ENCODE measurements at places on chromosomes 1 and 21.
A peak's percentile ranks its signal among the peaks of the same experiment; 100 is the strongest.

GRCh38 chr1:17745479-17745955, 9.6 kb upstream of the ACTL8 start:
- no peak for DNase-seq

DNA sequence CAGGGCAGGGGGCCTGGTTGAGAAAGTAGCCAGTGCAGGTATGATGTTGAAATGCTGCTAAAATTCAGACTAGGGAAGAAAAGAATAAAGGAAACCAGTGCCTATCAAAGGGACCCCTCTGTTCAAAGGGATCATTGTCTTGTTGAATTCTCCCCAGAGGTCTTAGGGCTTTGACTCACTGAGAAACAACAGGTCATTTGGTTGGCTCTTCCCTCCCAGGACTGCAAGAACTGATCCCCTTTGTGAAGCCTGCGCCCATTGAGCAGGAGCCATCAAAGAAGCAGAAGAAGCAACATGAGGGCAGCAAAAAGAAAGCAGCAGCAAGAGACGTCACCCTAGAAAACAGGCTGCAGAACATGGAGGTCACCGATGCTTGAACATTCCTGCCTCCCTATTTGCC, 11.8 kb upstream of the CELSR2 start:
- DNase-seq, result no peak

DNA sequence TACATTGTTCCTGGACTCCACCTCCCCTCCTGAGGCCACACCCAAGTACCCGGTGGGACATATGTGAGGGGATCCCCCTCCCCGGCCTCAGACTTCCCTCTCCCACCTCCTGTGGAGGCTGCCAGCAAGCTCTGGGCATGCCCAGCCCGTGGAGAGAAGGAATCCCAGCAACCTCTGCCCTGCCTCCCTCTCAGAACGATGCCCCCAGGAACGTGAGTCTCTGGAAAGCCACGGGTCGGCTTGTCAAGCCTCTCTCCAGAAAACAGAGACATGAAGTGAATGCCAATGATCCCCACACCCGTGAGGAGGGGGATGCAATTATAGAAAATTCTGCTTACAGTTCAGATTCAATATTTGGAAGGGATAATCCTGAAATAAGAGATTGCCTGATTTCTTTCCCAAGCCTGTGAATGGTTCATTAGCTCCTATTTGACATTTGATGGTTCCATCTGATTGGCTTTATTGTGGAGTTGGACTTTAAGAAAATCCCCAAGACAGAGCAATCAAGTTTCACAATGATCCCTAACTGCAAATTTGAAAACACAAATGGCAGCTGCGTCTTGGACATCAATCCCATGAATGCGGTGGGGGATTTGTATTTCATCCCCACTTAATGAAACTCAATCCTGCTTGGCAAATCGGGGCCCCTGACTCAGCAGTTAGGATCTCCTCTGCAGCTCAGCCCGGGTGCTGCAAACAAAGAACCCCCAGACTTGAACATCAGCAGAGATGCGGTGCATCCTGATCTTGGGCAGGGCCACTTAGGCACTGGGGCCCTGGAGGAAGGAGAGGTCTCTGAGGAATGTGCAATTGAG, 9.1 kb upstream of the GUCA2B start:
- no peak for DNase-seq

- DNase-seq, result no peak
Observed at GRCh38 chr21:42638266-42638863, 15.1 kb upstream of the PDE9A start.

DNA sequence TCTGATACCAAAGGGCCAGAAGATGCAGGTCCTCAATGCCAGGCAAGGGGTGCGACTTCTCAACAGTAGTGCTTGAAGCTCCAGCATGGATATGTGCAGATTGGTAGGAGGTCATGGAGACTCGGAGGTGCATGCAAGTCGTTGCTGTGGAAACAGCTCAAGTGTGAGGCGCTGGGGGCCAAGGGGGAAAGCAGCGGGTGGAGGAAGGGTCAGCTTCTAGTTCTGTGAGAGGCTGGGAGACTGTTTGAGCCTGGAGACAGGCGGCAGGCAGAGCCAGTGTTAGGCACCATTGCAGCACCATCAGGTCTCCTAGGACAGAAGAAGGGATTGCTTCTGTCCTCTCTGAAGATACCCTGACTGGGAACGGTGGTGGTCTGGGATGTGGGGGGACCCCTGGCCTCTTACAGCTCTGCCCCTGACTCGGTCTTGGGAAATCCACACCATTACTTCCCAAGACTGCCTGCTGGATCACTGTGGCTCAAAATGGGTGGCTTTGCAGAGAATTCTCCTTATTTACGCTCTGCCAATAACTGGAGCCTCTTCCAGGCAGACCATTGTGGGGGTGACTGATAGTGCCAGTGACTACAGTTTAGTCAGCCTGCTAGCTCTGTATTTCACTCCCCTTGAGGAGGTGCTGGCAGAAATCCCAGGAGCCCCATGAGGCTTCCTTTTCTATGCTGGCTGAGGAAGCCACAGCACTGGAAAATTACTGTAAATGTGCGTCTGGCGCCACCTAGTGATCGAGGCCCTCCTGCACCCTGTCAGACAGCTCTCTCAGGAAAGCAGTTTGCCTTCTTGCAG, 46.3 kb upstream of the VANGL1 start:
- peak; percentile 71 for DNase-seq

- no peak for DNase-seq
Observed at GRCh38 chr1:207076181-207076955, 12.3 kb upstream of the C4BPB start.

DNA sequence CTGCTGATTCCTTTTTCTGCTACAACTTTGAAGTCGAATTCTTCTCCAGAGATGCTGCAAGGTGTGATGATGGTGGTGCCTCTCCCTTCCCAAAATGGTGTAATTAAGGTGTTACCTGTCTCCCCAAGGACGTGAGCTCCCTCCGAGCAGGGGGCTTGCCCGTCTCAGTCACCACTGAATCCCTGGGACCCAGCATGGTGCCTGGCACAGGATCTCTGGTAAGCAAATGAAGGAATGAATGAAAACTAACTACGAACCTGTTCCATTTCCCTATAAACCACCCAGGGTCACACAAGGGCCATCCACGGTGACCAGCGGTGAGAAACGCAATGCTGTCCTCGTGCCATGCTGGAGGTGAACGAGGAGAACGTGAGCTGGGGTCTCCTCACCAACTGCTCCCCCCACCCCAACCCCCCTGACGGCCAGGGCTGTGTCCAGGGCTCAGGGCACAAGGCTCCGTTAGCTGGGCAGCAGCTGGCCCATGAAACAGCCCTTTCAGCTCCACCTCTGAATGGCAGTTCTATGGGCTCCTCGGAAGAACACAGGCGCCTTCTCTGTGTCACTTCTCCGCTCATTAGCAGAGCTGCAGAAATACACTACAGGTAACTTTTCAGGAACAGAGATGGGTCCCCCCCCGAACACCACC, 2.2 kb upstream of the MATN1 start:
- peak; percentile 44 for DNase-seq

DNA sequence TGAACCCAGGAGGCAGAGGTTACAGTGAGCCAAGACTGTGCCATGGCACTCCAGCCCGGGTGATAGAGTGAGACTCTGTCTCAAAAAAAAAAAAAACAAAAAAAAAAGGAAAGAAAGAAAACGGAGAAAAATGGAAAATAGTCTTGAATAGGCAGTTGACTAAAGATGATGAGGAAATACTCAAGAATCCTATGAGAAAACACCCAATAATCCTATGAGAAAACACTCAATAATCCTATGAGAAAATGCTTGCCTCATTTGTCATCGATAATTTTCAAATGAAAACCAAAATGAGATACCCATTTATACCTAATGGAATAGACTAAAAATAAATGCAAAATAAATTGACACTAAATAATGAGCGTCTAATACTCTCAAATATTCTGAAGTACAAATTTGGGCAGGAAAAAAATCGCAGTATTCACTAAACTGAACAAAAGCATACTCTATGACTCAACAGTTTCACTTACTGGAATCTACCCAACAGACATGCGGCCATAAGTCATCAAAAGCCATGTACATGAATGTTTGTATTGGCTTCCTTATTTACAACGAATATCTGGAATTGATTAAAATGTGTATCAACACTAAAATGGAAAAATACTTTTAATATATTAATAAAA, 733.9 kb upstream of the CHRM3 start:
- DNase-seq, result no peak

DNA sequence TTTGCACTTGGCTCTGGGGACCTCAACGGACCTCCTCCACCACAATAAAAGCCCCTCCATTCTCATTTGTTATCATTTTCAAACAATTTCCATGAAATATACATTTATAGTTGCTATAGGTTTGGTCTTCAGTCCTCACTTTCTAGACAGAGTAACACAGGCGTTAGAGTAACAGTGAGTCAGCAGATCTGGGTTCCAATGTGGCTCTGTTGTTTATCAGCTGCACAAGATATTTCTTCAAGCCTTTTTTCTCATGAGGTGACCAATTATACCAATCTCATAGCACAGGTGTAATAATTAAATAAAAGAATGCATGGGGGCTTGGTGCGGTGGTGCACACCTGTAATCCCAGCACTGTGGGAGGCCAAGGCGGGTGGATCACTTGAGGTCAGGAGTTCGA, 32.8 kb upstream of the PSMB2 start:
- DNase-seq, result no peak

DNA sequence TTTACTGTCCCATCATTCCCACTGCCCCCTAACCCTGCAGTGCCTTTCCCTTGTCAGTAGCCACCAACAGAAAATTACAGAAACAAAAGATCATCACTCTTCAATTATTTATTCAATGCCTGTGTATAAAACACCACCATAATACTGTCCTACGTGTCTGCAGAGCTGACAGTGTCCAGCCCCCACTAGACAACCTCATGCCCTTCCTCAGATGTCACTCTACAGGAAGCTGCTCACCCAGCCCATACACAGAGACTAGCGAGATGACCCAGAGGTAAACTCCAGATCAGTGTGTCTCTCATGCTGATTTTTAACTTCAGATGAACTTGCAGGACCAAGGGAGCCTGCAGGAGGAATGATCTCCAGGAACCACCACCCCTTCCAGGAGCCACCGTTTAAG, 51.3 kb upstream of the GJA5 start:
- DNase-seq, result no peak

- DNase-seq, result no peak
Observed at GRCh38 chr1:111647736-111648135, 28.1 kb downstream of the RAP1A start.

- DNase-seq, result no peak
Observed at GRCh38 chr1:206687915-206688442, 3.3 kb downstream of the MAPKAPK2 start.

- no peak for DNase-seq
Observed at GRCh38 chr1:245677461-245678240, 522.9 kb downstream of the KIF26B start.

- no peak for DNase-seq
Observed at GRCh38 chr21:34827445-34828235, 158.8 kb downstream of the CLIC6 start.

Measured in hypothalamus (tissue), 51 donors.